ENCODE measurements at places on chromosomes 16 and 17. TPM values are rescaled to one million over a fixed set of nuclear protein-coding genes. Genes with fewer than 3 reads are reported as not detected.

Gene ST6GALNAC2
- 1.5 TPM for total RNA-seq

Gene FBXO39
- not detected for total RNA-seq

Gene GAS7
- 6.9 TPM for total RNA-seq

Gene TEX14
- total RNA-seq, result 0.08 TPM

Gene C16orf96
- 0.23 TPM for total RNA-seq

Gene USH1G
- not detected for total RNA-seq

GRCh38 chr17:75535119-75535537 is 9.6 kb downstream of the LLGL2 start:
- H3K27me3 ChIP-seq, result no peaks in the 10 kb centered on the region
- no peak for DNase-seq
- peak overlapping the region; percentile 59 for H3K27ac ChIP-seq

DNA sequence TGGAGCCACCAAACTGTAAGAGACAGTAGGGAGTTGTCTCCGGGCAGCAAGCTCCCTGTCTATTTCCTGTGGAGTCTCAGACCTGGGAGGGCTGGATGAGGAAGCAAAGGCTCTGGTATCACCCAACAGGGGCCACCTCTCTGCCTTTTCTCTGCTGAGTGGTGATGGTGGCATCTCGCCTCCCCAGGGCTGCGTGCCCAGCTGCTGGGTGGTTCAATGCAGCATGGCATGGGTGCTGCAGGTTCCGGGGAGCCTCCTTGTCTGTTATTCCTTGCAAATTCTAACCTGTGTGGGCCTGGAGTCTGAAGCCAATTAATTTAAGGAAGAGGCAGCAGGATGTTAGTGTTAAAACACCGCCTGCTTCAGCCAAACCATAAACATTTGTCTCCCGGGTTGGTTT is 78.2 kb downstream of the CCDC182 start:
- no peaks in the 10 kb centered on the region for H3K36me3 ChIP-seq
- no peak overlapping the region for H3K27ac ChIP-seq
- DNase-seq, result no peak

GRCh38 chr17:46719891-46720290 is 98.6 kb downstream of the WNT3 start:
- peaks cover 10% of the 10 kb centered on the region for H3K36me3 ChIP-seq
- DNase-seq, result no peak
- no peak overlapping the region for H3K4me3 ChIP-seq
- peaks cover 8% of the 10 kb centered on the region for H3K4me1 ChIP-seq

DNA sequence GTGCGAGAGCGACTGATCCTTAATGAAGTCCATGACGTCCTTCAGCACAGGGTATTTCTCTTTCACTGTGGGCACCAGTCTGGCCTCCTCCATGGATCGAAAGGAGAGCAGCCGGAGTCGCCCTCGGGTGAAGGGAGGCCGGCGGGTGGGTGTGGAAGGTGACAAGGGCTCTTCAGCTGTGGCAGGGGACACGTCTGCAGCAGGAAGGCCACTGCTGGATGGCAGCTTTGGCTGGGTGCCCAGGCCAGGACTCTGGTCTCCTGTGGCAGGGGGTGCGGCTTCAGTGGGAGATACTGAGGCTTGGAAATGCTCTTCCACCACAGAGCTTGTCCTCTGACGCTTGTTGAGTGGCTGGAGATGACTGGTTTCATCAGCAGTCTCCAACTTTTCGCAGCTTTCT is 78.5 kb downstream of the ZZEF1 start:
- H3K4me1 ChIP-seq, result no peaks in the 10 kb centered on the region
- no peaks in the 10 kb centered on the region for H3K27me3 ChIP-seq
- no peak overlapping the region for H3K27ac ChIP-seq
- DNase-seq, result no peak
- H3K4me3 ChIP-seq, result no peak overlapping the region
- H3K36me3 ChIP-seq, result peaks cover 29% of the 10 kb centered on the region

- H3K4me1 ChIP-seq, result peaks cover 2% of the 10 kb centered on the region
- no peak overlapping the region for H3K27ac ChIP-seq
- no peaks in the 10 kb centered on the region for H3K36me3 ChIP-seq
- peaks cover 3% of the 10 kb centered on the region for H3K27me3 ChIP-seq
These were observed 28.2 kb upstream of the CACNG1 start for GRCh38 chr17:67016039-67016762.

GRCh38 chr16:12066823-12067222 is 90.3 kb downstream of the SNX29 start:
- H3K4me1 ChIP-seq, result peaks cover 7% of the 10 kb centered on the region
- H3K4me3 ChIP-seq, result no peak overlapping the region
- peaks cover 3% of the 10 kb centered on the region for H3K36me3 ChIP-seq
- DNase-seq, result peak; percentile 12
- no peaks in the 10 kb centered on the region for H3K27me3 ChIP-seq
- H3K27ac ChIP-seq, result no peak overlapping the region

- DNase-seq, result no peak
- peaks cover 10% of the 10 kb centered on the region for H3K36me3 ChIP-seq
- no peak overlapping the region for H3K4me3 ChIP-seq
- no peaks in the 10 kb centered on the region for H3K27me3 ChIP-seq
These were observed 32.0 kb upstream of the MRPS23 start for GRCh38 chr17:57881783-57882351.

DNA sequence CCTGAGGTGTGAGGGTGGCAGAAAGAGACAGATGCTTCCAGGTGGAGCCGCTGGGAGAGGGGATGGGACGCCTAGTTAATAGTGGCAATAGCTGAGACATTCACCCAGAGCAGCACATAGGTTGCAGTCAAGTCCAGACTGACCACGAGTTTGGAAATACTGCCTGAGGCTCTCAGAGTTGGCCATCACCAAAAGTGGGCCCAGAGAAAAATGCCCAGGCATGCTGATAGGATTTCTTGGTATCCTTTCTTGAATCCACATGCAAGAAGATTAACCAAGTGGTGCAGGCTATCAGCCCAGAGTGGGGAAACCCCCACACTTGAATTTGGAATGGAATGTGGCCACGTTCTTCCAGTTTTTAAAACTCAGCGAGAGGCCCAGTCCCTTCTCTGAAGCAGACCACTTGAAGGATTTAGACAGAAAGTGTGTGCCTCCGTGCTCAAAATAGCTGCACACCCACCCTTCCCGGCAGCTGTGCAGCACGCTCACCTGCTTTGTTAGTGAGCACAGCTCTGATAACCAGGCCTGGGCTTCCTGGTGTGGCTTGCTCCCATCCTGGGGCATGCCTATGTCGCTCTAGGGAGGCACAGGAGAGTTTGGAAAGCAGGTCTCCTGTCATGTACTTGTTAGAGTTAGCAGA is 35.7 kb downstream of the PLD6 start:
- DNase-seq, result peak; percentile 36
- no peak overlapping the region for H3K4me3 ChIP-seq
- no peaks in the 10 kb centered on the region for H3K4me1 ChIP-seq
- peaks cover 50% of the 10 kb centered on the region for H3K36me3 ChIP-seq
- no peak overlapping the region for H3K27ac ChIP-seq
- H3K27me3 ChIP-seq, result no peaks in the 10 kb centered on the region

GRCh38 chr16:21650521-21650920 is 1.9 kb downstream of the IGSF6 start:
- no peak for DNase-seq
- H3K4me1 ChIP-seq, result peaks cover 9% of the 10 kb centered on the region
- no peak overlapping the region for H3K4me3 ChIP-seq
- H3K36me3 ChIP-seq, result peaks cover 4% of the 10 kb centered on the region
- H3K27ac ChIP-seq, result no peak overlapping the region

All from chondrocyte (in vitro differentiated cells).